Forelimb muscle (tissue), 1 donor: ENCODE measurements at places on chromosomes 4 and X. TPM values are rescaled to one million over a fixed set of nuclear protein-coding genes. Genes with fewer than 3 reads are reported as not detected.

DNA sequence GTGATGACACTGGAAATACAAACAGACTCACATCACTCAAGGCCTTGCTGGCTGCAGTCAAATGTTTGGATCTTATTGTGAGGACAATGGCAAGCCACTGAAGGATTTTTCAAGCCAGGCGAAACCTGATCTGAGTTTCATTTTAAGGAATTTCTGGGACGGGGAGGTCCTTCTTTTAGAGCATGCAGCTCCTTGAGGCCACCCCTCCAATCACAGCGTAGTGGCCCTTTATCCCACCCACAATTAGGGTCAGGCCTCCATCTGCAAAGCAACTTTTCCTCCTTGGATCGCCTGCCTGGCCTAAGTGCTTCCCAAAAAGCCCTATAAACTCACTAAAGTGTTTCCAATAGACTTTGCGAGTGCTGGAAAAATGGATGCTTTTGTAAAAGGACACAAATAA lies 115.5 kb downstream of the EFHC2 start:
- no peak for DNase-seq

DNA sequence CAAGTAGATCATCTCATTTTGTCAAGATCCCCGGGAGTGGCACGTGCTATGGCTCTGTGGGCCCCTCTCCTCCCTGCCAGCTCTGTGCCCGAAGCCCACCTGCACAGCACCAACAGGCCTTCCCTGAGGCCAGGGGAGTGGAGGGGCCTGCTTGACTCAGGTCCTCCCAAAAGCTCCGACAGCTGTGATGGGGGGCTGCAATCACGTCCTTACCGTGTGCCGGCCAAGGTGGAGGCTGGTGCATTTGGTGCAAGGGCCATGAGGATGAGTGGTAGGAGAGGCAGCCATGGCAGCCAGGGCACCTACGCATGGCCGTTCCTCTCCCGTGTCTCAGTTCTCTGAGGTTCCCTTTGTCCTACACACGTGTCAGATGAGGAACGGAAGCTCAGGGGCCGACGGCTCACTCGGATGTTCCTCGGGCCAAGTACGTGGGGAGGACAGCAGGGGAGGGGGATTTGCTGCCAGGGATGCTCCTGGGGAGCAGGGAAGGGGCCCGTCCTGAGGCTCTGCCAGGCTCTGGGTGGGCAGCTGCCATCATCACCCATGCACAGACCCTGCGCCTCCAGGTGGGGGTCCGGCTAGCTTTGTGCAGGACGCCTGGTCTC lies 95.8 kb downstream of the HMX1 start:
- DNase-seq, result no peak

DNA sequence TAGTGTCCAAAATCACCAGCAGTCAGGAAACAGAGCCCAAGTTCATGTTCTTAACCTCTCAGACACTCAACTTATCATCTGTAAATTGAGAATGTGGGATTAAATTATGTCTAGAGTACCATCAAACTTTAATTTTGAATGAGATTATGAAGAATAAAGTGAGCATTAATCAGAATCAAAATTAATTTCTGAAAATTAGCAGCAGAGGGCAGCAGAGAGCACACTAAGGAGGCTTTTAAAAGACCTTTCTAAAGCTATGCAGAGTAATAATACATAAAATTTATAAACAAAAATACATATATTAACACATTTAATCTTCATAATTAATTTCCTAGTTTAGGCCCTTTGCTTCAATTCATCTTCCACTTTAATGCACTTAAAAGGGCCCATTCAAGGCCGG lies 7.1 kb downstream of the TASL start:
- DNase-seq, result no peak

DNA sequence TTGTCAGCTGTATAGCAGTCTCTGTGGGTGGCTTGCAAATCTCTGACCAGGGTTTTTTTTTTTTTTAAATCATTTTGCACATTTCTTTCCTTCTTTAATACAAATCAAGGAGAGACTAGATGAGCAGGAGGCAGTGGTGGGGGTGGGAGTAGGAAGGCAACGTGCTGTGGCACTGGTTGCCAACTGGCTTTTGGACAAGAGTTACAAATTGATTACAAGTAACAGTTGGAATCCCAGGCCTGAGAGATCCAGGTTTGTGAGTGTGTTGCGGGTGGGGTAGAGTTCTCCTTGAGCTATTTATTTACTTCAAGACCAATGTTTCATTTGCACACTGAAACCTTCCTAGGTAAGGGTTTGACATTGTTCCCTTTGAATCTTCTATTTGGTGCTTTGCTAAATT lies 325.3 kb downstream of the AFF2 start:
- no peak for DNase-seq

GRCh38 chr4:55214172-55214571 lies 88.8 kb upstream of the KDR start:
- DNase-seq, result no peak

DNA sequence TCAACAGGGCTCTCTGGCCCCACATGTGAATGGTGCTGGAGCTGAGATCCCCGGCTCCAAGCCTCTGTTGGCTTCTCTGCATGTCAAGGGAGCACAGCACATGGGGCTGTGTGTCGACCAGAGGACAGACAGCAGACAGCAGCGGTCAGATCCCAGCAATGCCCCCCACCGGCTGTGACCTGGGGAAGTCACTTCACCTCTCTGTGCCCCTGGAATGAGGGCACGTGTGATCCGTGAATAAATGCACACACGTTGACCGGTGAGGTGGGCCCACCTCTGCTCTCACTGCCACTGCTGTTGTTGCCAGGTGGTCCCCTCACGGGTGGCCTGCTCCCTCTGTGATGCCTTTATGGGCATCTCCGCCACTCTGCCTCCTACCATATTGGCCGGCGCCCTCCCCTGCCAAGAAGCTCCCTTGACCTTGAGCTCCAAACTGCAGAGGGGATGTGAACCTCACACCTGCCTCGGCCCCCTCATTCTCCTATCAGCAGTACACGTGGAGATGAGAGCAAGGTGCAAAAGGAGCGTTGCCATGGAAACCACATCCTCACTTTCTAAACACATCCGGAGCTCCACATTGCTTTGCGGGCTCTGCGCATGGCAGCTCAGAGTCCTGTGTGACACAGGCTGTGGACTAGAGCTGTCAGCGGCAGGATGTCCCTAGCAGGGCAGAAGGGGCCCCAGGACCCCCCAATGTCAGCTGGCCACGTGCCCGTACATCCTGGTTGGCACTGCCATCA lies 75.4 kb downstream of the ABLIM2 start:
- DNase-seq, result no peak

GRCh38 chrX:40448793-40449192 lies 132.0 kb upstream of the ATP6AP2 start:
- no peak for DNase-seq

DNA sequence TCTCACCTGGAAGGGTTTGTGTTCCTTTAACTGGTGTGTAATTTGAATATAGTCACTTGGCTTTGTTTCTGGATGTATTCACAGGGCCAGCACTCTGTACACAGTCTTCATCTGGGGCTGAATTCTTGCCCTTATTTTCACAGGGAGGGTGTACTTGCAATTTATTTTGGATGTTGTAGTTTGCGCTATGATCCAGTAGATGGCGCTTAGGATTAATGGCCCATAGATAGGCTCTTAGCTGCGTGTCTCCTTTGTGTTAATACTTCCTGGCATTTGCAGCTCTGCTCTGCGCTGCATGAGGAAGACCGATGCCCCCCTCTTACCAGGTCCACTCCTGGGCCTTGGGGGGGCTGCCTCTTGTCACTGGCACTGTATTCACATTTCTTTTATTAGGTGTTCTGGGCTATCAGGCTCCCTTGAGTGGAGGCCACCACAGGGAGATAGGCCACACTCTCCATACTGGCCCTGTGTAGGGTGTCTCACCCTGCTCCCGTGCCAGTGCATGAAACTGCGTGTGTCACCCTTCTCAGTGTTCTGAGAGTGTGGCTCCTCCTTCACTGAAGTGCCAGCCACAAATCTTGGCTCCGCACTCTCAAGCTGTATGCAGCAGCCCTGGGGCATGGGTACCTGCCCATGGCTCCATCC lies 562.2 kb downstream of the ZIC3 start:
- DNase-seq, result no peak

DNA sequence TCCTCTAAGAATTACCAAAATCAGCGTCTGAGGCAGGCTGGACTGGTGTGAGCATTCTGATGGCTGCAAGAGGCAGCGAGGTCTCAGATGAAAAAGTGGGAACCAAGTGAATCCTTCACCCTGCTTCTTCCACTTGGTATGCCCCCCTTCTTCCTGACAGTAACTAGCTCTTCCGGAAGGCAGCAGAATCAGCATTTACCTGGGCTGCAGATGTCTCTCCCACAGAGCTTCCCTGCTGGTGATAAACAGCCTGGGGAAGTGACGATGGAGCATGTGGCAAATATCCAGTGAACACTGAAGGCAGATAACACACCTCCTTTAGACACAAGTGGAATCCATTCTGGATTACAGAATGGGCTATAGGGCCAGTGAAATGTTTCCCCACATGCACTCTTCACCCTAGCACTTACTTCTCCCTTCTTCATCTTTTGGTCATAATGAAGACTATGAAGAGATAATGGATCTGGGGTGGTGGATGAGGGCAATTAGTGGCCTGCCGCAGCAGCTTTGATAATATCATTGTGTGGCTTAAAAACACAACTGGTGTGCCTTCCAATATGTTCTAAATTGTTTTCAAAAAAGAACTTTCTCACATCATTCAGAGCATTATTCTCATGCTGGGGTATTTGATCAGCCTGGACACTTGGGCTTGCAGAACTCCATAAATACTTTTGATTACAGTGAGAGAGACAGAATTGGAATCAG lies 60.8 kb upstream of the TBC1D9 start:
- no peak for DNase-seq

DNA sequence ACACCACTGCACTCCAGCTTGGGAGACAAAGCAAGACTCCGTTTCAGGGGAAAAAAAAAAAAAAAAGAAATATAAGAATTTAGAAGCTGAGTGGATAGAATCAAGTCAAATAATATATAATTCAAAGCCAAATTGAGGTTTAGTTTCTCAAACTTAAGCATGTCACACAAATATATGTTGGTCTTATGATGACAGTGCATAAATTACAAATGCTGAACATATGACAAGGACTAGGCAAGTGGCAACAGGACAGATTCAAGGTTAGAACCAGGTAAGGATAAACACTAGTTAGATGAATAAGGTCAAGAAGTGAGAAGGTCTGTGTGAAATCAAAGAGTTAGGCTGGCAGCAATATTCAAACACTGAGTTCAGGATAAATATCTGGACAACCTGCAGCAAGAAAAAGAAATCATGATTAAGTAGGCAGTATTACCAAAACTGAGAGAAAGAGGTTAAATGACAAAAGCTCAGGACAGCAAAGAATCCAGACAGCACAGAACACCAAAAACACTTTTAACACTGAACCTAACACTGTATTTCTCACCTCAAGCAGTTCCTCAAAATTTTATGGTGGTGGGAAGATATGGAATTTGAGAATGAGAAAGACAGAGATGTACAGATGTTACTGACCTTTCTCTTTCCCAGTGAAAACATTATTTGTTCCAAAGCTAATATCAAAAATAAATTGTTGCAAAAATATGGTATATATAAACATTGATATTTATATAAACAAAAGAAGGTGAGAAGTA lies 45.4 kb downstream of the ANKRD17 start:
- no peak for DNase-seq

DNA sequence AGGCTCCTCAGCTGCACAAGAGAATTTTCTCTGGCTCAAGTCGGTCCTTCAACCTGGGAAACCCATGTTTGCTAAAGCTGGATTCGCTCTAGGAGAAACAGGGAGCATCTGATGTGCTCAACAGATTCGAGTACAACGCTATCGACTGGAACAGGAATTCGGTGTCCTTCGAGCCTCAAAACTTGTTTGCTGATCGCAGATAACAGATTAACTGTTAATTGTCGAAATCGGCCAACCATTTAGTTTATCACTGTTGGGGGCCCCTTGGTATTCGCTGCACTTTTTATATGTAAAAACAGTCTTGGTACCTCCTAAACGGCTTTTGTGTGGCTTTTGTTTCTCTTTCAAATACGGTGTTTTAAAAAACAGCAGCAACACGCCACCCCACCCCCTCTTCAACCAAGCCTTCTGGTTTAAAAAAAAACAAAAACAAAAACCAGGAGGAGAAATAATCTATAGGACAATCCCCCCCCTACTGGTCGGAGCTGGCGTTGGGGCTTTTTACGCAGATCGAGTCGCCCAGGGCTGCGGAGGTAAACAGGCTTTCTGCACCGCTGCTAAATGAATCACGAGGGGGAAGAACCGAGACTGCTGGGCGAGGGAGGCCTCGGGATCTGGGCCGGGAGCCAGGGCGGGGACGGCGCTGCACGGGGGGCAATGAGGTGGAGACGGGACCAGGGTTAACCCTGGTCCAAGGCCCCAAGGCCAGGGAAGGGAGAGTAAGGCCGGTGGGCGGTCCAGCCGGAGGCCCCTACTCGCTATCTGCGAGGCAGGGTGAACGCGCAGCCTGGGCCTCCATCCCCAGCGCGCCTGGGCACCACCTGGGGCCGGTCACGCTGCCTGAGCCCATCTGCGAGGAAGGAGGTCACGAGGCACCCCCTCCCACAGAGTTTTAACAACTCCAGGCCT lies 71.7 kb upstream of the BCOR start:
- no peak for DNase-seq

GRCh38 chr4:2350982-2351381 lies 67.5 kb downstream of the ZFYVE28 start:
- no peak for DNase-seq

- no peak for DNase-seq
These were observed 129.0 kb downstream of the BTC start for GRCh38 chr4:74665346-74665745.

GRCh38 chrX:40329616-40330015 lies 231.9 kb upstream of the BCOR start:
- no peak for DNase-seq

DNA sequence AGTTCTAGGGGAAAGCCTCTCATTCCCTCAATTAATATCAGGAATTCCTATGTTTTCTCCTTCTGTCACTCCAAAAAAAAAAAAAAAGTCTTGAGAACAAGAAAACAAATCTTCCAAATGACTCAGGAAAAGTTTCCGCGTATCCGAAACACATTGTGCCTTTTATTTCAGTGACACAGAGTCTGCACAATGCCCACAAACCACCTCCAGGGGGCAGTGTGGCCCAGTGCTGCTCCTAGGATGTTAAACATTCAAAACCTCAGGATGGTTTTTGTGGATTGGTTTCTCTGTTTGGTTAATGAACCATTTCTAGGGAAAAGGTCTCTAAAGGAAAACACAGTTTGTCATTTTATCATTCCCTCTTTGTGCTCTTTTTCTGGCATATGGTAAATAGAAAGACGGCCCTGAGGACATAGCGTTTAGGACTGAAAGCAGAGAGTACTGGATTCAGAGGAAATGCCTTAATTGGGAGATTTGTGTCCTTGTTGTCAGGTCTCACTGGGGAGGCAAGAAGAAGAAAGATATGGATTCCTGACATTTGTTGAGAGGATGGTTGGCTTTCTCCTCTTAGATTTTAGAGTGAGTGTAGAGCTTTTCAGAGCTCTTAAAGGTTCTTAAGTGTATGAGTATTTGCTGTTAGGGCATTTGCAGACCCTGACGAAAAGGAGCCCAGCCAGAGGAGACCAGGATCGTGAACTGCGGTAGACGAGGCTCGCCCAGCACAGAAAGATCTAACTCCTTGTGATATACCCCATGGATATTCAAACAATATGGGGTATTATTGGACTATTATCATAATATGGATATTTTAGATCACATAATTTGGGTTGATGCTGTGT lies 65.7 kb upstream of the MAP9 start:
- DNase-seq, result no peak

The LYAR gene
- polyA plus RNA-seq, result 15.3 TPM
